Femur (tissue), 1 donor: ENCODE measurements at places on chromosomes 1 and 21.

DNA sequence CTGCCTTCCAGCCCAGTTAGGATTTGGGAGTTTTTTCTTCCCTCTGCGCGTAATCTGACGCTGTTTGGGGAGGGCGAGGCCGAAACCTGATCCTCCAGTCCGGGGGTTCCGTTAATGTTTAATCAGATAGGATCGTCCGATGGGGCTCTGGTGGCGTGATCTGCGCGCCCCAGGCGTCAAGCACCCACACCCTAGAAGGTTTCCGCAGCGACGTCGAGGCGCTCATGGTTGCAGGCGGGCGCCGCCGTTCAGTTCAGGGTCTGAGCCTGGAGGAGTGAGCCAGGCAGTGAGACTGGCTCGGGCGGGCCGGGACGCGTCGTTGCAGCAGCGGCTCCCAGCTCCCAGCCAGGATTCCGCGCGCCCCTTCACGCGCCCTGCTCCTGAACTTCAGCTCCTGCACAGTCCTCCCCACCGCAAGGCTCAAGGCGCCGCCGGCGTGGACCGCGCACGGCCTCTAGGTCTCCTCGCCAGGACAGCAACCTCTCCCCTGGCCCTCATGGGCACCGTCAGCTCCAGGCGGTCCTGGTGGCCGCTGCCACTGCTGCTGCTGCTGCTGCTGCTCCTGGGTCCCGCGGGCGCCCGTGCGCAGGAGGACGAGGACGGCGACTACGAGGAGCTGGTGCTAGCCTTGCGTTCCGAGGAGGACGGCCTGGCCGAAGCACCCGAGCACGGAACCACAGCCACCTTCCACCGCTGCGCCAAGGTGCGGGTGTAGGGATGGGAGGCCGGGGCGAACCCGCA, at the start of gene PCSK9:
TSS of gene PCSK9 (plus strand) at position 207 of the 741 bp plus-strand sequence. CDS start at position 497, 290 bp downstream.
- DNase-seq, result peak; percentile 57

DNA sequence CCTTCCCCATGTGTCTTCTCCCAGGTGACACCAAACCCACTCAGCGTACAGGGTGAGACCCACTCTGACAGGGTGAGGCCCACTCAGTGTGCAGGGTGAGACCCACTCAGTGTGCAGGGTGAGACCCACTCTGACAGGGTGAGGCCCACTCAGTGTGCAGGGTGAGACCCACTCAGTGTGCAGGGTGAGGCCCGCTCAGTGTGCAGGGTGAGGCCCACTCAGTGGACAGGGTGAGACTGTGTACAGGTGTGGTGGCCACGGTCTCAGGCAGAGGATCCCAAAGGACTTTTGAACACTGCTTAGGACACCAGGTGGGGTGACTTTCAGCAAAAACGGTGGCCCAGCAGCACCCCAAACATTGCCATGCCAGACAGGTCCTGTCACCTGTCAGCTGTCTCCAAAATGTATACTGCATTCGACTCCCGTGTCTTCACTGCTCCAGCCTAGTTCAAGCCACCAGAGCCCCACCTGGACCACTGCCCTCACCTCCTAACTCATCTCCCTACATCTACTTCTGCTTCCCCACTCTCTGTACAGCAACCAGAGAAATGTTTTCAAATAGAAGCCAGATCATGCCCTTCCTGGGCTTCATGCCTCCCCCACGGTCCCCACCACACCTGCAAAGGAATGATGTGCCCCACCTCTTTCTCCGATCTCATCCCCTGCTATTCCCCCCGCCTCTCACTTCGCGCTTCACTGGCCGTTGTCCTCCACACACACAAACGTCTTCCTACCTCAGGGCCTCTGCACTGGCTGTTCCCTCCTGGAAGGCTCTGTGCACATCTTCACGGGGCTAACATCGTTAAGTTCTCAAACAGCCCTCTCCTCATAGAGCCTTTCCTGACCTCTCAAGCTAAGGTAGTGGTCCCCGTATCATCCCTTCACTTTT, 52.1 kb downstream of the ACBD3 start:
- no peak for DNase-seq

GRCh38 chr1:196152975-196153374, 455.3 kb downstream of the KCNT2 start:
- no peak for DNase-seq

DNA sequence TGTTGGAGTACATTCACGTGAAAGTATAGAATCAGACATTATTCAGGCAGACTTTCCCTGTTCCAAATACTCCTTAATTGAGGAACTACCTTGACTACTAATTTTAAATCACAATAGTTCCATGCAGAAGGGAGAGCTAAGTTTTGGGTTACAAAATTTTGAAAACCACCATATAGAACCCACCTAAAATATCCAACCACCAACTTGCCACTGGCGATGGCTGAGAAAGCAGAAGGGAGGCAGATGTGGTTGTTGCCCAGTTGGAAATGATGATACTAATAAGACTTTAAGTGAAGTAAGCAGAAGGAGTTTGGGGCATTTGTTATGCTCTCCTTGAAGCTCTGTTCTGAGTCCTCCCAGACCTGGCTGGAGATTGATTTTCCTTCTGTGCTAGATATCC, 190.7 kb downstream of the HLX start:
- no peak for DNase-seq

- DNase-seq, result no peak
Observed at GRCh38 chr1:203558064-203558760, 64.3 kb downstream of the OPTC start.

DNA sequence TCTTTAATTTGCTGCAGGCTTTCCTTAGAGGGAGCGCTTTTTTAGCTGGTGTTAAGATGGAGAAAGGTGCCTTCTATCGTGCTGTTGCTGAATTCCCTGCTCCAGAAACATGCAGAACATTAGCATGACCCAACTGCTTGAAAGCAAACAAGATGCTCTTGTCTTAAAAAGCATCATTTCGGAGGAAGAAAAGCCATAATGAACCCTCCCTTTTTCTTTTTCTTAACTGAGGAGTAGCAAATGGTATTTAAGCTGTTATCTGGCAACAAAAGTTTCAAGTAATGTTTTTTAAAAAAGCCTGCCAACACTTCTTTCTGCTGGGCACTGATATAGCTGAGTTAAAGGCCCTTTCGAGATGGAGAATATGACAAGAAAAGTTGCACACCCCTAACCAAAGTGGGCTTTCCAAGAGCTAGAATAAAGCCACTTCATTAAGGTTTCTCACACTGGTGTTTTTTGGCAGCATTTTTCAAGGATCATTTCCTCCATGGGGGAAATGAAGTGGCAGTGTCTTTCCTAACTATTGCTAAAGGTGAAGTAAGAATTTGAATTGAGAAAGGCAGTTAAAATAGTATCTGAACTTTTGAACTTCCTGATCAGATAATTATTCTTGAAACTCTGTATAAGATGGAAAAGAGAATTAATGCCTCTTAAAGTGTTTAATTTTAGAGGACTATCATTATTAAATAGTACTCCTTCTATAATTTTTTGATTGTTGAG, 38.8 kb downstream of the ST6GALNAC5 start:
- no peak for DNase-seq

GRCh38 chr1:211973541-211973940, 61.8 kb downstream of the INTS7 start:
- DNase-seq, result no peak

DNA sequence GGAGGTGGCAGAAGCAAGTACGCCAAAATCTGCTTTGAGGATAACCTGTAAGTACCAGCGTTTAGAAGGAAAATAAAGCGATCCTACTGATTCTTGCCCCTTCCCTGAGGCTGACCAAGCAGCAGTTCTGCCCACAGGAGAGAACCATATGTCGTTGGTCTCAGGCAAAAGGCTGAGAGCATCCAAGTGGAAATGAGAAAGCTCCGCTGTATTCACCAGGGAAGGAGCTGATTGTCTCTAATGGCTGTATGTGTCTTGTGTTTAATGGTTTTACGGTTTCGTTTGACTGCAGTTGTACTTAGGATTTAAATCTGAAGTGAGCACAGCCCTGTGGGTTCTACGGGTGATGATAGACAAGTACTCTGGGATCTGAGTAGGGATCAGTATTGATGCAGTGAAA, 21.9 kb downstream of the FAM3B start:
- DNase-seq, result no peak

DNA sequence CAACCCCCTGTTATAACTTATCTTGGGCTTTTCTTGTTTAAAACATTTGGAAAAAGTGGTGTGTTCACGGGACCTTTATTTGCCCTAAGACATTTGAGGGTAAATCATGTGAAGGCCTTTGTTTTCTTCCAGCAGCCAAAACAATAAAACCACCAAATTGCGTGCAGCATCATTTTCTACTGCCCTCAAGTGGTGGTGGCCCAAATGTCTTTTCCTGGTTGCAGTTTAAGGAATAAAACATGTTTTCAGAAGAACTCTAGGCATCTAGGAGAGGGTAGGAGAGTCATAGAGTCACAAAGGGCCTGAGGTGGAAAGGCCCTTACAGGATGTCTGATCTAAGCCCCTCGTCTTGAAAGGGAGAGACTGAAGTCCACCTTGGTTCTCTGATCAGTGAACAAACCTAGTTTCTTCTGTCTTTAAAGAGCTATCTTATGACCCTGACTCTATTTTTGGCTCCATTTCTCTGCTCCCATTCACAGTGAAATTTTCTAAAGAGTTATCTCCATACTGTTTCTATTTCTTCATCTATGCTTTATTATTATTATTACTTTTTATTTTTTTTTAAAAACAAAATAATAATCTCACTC, 16.0 kb upstream of the EPS15 start:
- peak; percentile 47 for DNase-seq

- DNase-seq, result no peak
Observed at GRCh38 chr1:71559880-71560279, 479.0 kb upstream of the ZRANB2 start.

GRCh38 chr21:33552093-33552998, 9.5 kb downstream of the SON start:
- DNase-seq, result no peak

- no peak for DNase-seq
Observed at GRCh38 chr1:15339570-15339969, 70.1 kb upstream of the EFHD2 start.

DNA sequence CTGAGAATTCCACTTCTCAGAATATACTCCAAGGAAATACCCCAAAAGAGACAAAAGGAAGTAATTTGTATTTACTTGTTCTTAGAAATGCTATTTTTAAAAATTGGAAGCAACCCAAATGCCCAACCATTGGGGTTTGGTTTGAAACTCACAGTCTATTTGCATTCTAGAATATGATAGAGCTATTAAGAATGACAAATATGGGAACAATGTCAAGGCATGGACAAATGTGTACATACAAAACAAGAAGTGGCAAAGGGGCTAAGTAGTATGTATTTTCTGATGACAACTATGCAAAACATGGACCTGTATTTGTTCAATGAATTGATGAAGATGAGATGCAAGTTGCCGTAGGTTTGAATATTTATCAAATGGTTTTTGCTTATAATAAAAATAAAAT, 32.8 kb downstream of the KCNA2 start:
- DNase-seq, result no peak

- DNase-seq, result no peak
Observed at GRCh38 chr1:207807326-207807689, 55.5 kb downstream of the CD46 start.

DNA sequence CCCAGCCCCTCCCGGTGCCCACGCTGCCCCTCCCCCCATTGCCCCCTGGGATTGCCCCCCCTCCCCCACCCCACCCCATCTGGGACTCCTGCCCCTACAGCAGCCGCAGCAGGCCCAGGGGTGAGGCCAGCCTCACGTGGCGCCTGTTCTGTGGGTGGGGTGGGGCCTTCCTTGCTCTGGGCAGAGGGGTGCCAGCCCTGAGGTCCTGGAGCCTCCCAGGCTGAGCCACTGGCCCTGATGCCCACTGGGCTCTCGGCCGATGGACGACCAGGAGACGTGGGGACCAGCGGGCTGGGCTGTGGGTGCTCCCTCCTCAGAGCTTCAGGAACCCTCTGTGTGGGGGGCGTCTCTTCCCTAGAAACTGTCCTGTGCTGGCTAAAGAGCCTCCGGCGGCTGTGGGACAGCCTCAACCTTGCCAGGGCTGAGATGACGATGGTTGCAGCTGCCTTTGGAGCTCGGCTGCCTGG, 5.8 kb upstream of the C1orf159 start:
- DNase-seq, result no peak
